ENCODE measurements at places on chromosomes 4 and X.
A peak's percentile ranks its signal among the peaks of the same experiment; 100 is the strongest.

DNA sequence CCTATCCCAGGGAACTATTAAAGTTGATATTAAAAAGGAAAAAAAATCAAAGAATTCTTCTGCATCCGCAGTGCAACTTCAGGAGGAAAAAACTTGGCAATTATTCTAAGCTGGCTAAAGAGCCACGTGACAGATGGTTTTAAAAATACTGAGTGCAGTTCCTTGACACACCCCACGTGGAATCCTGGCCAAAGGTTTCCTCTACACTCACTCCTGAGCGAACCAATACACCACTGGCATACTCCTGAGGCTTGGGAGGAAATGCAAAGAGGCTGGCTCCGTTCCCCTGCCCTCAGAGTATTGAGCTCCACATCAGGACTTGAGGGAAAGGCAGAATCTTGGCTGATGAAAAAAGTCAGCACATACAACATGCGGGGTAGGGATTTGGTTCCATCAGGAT, 133.8 kb upstream of the ATP6AP2 start:
- no peak for DNase-seq

DNA sequence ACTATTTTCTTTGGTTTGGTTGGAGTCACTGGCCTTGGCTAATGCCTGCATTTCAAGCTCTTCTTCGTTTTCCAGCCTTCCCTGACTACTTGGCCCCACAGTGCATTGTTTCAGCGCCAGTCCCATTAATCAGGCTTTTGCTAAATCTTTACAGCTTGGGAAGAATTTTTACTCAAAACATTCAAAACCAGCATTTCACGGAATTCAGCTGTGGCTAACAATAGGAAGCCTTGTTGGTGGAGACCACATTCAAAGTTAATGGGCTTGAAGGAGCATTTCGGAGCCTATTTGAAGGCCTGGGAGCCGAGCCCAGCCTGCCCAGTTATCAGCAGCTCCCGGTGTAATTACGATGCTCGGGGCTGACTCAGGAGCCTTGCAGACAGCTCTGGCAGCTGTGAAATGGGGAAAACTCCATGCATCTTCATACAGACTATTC, 30.8 kb upstream of the VCX2 start:
- DNase-seq: no peak

- DNase-seq: no peak
These were observed 168.5 kb downstream of the SOWAHB start for GRCh38 chr4:76729460-76729859.

- DNase-seq: no peak
These were observed 37.2 kb downstream of the LIMCH1 start for GRCh38 chr4:41575207-41575606.

GRCh38 chrX:55767100-55767499, 49.6 kb downstream of the RRAGB start:
- no peak for DNase-seq

GRCh38 chr4:41385481-41385880, 128.8 kb downstream of the UCHL1 start:
- no peak for DNase-seq

DNA sequence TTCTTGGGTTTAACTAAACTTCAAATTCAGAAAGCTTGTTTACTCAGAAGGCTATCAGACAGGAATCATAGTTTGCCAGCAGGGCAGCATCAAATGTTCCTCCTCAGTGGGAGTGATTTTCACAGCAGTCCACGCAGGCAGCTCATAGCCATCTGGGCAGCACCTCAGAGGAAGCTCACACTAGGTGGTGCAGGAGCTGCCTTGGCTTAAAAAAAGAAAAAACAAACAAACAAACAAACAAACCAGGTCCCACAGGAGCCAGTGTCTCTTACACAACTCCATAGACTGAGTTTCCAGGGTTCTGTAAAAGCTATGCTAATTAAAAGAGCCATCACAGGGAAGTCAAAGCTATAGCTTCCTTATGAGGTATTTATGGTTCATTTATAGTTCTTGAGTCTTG, 10.5 kb upstream of the KLHL5 start:
- no peak for DNase-seq

DNA sequence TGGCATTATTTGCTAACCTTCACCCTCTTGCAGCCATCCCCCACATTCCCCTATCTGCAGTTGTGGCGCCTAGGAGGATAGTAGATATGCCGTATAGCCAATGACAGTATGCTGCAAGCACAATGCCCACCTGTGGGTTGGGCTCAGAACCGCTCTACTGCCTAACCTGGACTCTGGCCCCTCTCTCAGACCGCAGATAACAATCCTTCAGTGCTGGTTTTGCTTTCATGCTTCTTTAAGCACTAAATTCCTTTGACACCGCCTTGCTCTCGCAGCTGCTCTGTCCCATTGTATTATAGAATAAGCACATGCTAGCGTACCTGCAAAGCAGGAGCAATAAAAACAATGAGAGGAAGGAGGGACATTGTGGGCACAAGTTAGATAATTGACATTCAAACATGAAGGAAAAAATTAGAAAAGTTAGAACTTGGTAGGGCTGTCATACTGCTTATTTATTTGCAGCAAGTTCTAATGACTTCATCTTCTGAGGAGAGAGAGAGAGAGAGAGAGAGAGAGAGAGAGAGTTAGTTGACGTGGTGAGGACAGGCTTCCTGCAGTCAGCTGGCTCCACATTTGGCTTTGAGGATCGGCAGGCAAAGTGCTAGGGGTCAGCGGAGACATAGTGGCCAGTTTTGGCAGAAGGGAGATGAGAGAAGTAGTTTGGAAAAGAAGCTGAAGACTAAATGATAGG, 55.8 kb downstream of the WWC2 start:
- no peak for DNase-seq

DNA sequence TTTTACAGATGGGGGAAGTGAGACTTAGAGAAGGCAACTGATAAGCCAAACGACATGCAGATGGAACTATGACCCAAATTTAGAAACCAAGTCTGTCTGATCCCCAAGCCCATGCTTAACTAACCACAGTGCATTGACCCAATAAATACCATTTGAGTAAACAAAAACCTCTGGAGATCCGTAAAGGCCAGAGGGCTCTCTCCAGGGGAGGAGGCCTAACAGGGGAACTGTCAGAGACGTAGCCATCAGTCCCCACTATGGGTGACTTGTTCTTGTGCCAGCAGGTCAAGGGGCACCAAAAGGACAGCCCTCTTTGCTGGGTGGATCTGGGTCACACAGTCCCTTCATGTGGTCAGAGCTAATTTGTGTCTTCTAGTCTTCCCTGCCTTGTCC, 420.2 kb downstream of the BCOR start:
- DNase-seq: no peak

DNA sequence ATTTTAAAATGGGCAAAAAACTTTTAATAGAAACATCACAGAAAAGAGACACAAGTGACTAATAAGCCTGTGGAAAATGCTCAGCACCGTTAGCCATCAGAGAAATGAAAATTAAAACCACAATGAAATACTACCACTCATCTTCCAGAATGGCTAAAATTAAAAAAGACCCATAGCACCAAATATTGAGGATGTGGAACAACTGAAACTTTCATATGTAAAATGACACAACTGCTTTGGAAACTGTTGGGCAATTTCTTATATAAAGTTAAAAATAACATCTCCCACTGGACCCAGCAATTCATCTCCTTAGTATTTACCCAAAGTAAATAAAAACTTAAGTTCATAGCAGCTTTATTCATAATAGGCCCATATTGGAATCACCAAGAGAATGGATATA, 94.2 kb downstream of the TENM3 start:
- DNase-seq: no peak

GRCh38 chr4:47473141-47473750, 9.7 kb upstream of the COMMD8 start:
- DNase-seq: no peak

- DNase-seq: no peak
These were observed 161.8 kb downstream of the NAA11 start for GRCh38 chr4:79163981-79164490.

DNA sequence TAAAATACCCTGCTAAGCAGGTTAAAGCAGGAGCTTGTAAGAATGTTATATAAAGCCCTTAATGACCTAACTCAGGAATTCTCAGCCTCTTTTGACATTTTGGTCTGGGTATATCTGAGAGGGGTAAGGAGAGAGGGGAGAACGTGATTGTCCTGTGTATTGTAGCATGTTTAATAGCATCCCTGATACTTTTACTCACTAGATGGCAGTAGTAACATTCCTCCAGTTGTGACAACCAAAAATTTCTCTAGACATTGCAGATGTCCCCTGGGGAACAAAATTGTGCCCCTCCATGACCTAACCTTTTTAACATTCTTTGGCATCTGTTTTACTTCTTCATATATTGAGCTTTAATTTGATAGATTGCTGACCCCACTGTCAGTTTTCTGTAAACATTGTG, 17.9 kb downstream of the SMARCA5 start:
- DNase-seq: no peak

DNA sequence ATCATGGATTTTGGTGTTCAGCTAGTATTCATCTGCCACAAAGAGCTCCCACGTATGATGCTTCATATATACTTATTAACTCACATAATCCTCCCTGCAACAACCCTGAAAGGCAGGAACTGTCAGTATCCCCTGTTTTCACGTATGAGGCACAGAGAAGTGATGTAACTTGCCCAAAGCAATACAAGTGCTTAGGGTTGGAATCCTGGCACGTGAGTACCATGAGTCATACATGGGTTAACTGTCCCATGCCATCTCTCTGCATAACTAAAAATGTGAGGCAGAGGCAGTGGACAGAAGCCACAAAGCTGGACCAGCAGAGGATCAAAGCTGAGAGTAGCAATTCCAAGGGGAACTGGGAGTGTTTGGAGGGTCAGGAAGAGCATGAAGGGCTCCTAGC, 35.7 kb upstream of the EGFL6 start:
- DNase-seq: peak; percentile 33

- DNase-seq: no peak
These were observed 515.6 kb downstream of the PPARGC1A start for GRCh38 chr4:23374259-23374658.

DNA sequence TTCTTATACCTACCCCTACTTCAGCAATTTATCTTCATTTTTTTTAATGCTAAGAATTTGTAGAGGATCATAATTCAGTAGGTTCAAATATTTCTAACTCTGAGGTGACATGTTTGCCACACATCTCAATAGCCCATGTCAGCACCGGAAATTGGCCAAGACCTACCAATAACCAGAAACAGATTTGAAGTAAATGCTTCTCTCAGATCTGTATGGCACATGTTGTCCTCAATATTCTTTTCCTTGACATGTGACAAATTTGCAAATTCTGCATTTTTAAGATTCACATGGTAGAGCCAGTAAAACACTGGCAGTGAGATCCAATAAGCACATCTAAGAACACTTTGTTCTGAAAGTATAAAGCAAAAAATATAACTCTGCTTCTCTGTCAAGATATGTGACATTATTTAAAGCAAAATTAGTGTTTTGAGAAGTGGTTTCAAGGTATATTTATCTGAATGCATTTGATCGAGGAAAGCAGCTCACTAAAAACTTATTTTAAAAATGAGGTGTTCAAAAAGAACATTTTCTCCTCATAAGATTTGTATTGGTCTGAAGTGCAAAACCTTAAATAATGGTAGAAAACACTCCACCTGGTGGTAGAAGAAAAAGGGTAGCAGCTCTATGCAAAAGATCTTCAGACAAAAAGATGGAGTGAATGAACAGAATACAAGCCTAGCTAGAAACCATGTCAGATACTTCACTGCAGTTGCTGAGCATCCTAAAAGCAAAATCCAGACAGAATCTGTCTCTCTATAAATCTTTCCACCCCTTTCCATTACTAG, 513.8 kb upstream of the FAM241A start:
- no peak for DNase-seq

GRCh38 chrX:68254738-68255645, 178.3 kb downstream of the OPHN1 start:
- DNase-seq: no peak

- no peak for DNase-seq
These were observed 58.5 kb downstream of the NCAPG start for GRCh38 chr4:17869327-17869726.

DNA sequence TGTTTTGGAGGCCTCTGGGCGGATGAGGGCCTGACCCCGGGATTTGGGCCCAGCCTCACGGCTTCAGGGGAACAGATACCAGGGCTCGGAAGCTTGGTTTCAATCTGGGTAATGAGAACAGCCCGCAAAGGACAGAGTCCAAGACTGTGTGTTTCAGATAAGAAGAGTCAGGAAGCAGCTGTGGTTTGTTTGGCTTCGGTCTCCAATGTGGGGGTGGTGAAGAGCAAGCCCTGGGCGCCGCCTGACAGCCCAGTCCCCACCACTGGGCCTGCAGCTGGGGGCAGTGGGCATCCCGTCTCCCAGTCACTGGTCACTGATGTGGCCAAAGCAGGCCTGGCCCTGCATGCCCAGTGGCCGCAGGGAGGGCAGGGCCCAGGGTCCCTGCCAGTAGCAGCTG, 9.1 kb downstream of the WFS1 start:
- DNase-seq: no peak

DNA sequence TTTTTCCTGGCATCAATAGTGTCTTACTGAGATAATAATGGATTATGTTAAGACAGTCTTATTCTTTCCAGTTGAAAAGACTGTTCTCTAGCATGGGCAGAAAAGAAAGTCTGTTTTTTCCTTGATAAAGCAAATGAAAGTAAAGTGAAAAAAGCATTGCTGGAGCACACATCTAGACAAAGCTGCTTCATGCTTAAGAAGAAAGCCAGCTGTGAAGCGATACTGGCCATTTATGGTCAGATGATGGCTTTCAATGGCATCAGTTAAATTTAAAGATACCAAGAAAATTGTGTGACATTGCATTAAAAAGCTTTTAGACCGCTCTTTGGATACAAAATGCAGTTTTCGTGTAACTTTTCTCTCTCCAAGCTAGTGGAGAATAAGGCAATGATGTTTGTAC, 242.1 kb upstream of the TRAM1L1 start:
- DNase-seq: no peak

GRCh38 chrX:140507223-140507981, 2.5 kb upstream of the SOX3 start:
- DNase-seq: no peak

- no peak for DNase-seq
These were observed 266.4 kb downstream of the PRR32 start for GRCh38 chrX:127085939-127086338.

GRCh38 chrX:65451663-65452062, 82.9 kb downstream of the LAS1L start:
- DNase-seq: no peak

- no peak for DNase-seq
These were observed 63.7 kb downstream of the ANK2 start for GRCh38 chr4:113113151-113113550.

- no peak for DNase-seq
These were observed 115.7 kb upstream of the MAP3K15 start for GRCh38 chrX:19630776-19631707.

DNA sequence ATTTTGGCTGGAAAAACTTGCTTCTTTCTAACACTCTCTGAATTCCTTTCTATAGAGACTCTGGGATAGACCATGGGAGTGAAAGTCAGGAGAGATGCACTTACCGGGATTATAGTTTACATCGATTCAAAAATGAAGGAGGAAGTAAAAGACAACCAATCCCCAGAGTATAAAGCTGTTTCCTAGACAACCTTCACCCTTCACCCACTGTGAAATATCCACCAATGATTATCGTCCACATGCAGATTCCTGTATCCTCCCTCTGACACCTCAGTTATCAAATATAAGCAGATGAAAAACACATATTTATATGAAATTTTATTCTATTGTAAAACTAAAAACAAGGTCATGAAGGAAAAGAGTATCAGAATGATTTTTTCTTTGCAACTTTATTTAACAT, 258.8 kb upstream of the GK2 start:
- no peak for DNase-seq

All from GM04503 (cell line).